IPS DF 6.9 (cell line): ENCODE measurements at places on chromosomes 6 and 20.

- DNase-seq = no peak
Measured at GRCh38 chr6:147081076-147081609, 123.1 kb upstream of the STXBP5 start.

GRCh38 chr6:122788663-122789181, 336 bp upstream of the SMPDL3A start:
- DNase-seq = no peak

DNA sequence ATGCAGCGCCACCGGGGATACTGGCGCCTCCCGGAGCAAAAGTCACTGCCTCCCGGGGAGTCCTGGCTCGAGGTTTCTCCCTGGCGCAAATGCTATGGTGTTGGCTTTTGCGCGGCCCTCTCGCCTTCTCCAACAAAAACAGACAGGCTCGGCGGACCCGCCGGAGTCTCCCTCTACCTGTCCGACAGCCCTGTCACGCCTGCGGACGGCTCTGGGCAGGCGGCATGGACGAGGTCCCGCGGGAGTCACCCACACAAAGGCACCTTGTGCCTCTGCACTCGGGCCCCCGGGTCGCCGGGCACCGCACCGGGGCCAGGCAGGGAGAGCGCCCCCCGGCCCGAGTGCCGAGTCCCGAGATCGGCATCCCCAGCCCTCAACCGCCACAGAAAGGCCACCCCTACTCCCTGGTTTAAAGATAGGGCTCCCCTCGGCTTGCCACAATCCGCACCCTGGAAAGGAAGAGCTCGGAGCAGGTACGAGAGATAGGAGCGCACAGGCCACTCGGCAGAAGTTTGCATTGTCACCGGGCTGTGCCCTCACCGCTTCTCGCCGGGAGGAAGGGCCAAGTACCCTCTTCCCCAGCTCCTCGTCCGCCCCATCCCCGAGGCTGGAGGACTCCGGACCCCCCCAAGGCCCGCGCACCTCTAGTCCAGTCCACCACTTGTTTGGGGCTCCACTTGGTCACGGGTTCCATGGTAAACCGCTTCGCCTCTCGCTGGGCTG, 903 bp downstream of the CNKSR3 start:
- no peak for DNase-seq

DNA sequence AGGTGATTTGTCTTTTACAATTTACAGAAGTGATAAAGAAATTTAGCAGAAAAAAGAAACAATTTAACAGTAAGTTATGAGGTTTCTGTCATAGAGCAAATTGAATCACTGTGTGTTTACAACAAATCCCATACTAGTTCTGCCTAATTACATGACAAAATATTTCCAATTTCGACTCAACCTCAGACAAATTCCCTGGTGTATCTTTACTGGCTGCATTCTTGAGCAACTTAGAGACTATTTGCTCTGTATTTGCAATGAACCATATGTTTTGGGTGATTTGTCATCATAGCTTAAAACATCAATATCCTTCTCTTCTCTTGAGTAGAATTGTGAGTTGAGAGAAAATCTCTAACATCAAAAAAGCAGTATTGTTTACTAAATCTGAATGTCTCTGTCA, 128.7 kb downstream of the SIM1 start:
- no peak for DNase-seq

DNA sequence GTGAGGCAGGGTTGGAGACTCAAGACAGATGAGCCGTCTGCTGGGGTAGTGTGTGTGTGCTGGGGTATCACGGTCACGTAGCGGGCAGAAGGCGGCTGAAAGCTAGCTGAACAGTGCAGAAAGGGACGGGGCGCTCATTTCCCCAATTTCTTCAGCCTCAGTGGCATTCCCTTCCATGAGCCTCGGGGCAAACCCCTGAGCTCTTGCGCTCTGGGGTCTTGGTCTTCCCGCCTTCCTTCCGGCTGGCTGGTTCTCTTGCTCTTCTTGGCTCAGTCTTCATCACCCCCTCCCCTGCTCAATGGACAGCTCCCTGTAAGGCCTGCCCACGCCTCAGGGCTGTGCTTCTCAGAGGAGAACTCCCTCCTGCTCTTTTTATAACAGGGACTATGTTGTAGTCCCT, 15.5 kb upstream of the TMEM181 start:
- DNase-seq = no peak

DNA sequence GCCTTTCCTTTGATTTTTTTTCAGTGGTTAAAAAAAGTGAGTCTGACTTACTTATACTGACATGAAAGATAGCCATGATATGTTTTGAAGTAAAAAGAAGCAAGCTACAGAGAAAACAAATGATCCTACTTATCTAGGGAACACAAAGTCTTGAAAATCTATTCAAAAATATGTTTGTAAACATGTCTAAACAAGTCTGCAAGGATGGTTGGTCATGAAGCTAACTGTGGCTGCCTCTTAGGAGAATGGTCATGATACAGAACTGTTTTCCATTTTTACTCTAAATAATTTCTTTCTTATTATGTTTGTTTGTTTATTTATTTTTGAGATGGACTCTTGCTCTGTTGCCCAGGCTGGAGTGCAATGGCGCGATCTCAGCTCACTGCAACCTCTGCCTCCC, 21.5 kb downstream of the FERMT1 start:
- no peak for DNase-seq

- no peak for DNase-seq
Measured at GRCh38 chr6:22598339-22598738, 29.0 kb downstream of the HDGFL1 start.

- no peak for DNase-seq
Measured at GRCh38 chr6:34324738-34325444, 67.6 kb downstream of the NUDT3 start.

GRCh38 chr6:144920391-144920961, 635.3 kb downstream of the UTRN start:
- DNase-seq = no peak

- no peak for DNase-seq
Measured at GRCh38 chr20:10741060-10741459, 67.3 kb upstream of the JAG1 start.

- no peak for DNase-seq
Measured at GRCh38 chr6:46893648-46894047, 28.1 kb downstream of the ADGRF5 start.

GRCh38 chr6:63805808-63806572, 170.4 kb downstream of the PHF3 start:
- no peak for DNase-seq

- DNase-seq = no peak
Measured at GRCh38 chr6:113856625-113857555, at the start of gene MARCKS. MARCKS (plus strand) TSS chr6:113857345; CDS start chr6:113857746, 401 bp downstream.

GRCh38 chr6:127868338-127868737, 32.5 kb downstream of the THEMIS start:
- DNase-seq = no peak

DNA sequence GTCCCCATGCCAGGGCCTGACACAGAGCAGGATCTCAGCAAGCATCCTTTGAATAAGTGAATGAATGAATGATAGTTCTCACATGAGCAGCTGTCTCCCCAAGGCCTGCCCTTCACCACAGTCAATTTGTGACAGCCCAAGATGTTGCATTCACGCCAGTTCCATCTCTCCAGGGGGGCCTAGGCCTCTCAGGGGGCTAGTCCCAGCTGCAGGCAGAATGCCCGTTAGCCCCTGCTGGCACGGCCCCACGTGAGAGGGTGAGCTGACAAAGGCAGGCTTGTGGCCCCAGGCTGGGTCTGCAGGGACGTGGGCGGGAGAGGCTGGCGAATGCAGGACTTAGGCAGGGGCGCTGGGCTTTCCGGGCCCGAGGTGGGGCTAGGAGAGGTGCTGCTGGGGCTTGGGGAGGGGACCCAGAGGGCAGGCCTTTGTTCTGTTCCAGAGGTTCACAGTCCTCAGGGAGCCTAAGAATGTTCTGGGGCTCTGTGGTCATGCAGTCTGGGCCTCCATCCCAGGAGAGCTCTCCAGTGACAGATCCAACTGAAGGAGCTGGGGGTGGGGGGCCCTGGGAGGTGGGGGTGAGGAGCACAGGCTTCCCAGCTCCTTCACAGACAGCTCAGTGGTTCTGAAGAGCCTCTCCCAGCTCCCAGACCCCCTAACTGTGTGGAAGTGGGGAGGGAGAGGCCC, 30.5 kb upstream of the TLDC2 start:
- no peak for DNase-seq

GRCh38 chr6:83546636-83547035, 34.3 kb downstream of the PRSS35 start:
- DNase-seq = no peak

GRCh38 chr6:36068012-36068392, 40.4 kb downstream of the MAPK14 start:
- DNase-seq = no peak

- peak; percentile 31 for DNase-seq
Measured at GRCh38 chr6:12572896-12573827, 143.4 kb upstream of the PHACTR1 start.

DNA sequence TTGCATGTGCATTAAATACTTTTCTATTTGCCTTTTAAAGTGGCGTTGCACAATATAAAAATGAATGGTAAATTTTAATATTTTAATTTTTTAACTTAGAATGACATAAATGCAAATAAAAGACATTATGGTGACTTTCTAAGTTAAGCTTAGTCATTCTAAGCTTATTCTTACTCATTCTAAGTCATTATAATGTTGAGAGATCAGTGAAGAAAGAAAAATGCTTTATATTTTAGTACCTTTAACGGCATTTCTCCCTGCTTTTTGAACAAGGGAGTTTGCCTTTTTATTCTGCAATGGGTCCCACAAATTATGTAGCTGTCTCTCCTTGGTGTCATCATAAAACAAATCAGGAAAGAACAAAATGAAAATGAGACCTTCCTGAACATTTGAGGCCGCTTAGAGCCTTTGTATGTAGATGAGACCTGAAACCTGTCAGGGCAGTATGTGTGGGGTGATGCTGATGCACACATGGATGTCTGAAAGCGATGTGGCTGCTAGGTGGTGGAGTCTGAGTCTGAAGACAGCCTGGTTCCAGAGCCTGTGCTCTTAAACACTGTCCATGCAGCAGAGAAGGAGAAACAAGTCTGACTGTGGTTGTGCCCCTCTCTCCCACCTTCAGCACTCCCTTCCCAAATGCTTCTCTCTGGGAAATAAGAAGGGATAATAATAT, 158.0 kb downstream of the PHF3 start:
- no peak for DNase-seq

DNA sequence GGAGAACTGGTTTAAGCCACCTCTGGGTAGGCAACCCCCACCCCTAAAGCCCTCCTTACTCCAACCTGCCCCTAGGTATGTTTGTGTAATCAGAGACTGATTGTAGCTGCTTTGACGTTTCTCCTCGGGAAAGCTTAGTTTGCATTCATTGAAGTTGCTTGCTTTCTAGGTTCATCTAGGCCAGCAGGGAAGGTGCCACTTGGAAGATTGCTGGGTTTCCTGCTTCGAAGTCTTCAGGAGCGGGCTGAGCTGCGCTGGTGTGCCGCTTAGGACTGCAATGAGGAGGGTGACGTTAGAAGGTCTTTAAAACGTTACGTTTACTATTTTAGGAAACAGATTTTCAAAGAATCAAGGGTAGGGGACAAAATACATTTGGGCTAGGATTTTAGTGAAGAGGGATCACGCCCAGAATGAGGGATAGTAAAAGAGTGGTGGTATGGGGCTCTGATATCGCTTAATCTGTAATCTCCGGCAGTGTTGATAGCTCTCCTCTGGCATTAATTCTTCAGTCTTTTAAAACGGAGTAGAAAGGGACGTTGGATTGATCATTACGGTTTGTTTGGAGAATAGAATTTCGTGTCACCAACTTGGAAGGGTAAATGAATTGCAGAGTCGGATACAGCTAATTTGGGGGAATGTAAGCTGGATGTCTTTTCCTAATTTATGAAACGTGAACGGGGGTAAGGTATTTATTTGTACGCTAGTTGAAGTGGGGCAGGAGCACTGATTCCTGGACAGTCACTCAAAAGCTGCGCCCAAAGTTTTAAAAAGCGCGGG, 92.6 kb upstream of the PRDM1 start:
- no peak for DNase-seq

DNA sequence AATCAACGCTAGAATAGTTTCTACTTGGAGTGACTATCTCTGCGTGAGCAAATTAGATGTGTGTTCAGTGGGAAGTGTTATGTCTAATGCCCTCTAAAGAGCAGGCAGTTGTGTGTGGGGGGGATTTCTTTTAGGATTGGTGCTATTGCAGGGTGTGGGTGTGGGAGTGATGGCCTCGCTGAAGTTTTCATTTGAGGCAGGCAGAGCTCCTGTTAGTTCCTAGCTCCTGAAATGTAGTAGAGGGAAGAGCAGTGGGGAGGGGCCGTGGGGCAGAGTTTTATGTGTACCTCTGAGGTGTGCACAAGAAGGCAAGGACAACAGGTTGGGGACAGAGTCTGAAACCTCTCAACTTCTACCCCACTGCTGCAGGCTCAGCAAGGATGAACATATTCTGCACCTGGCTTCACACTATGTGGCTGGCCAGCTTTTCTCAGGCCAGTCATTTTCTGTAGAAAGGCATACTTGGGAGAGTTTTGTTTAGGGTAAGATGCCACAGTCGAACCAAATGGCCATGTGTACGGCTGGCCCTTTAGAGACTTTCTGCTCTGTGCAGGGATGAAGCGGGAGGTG, 229.2 kb upstream of the SUPT3H start:
- DNase-seq = no peak

- DNase-seq = no peak
Measured at GRCh38 chr20:9200196-9200595, 131.3 kb downstream of the PLCB4 start.

GRCh38 chr6:120786256-120786655, 548.0 kb downstream of the TBC1D32 start:
- no peak for DNase-seq

- DNase-seq = no peak
Measured at GRCh38 chr6:138785980-138786379, 9.9 kb upstream of the ECT2L start.

- no peak for DNase-seq
Measured at GRCh38 chr6:40937491-40937890, 101.5 kb downstream of the UNC5CL start.

DNA sequence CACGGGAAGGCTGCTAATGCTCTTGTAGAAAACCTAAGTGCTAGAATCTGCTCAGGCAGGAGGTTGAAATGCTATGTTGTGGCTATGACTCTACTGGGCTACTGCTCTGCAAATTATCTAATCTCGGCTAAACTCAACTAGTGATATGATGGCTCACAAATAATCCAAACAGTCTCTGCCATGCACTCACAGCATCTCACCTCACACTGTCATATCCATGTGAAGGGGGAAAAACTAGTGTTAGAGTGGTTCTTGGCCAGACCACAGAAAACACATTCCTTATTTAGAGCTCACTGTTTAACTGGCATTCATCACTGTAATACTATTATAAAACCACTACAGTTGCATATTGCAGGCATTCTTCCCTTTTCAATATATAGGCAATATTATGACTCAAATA, 81.8 kb upstream of the DST start:
- DNase-seq = no peak

- no peak for DNase-seq
Measured at GRCh38 chr20:32473231-32474008, 111.7 kb downstream of the NOL4L start.
